Stimulated activated CD8-positive, alpha-beta memory T cell treated with anti-CD3 and anti-CD28 coated beads, Interleukin-12 subunit alpha, Interleukin-12 subunit beta, amount 100 ng/mL, for 1 hour (primary cell): ENCODE measurements at places on chromosomes 6 and 20.

DNA sequence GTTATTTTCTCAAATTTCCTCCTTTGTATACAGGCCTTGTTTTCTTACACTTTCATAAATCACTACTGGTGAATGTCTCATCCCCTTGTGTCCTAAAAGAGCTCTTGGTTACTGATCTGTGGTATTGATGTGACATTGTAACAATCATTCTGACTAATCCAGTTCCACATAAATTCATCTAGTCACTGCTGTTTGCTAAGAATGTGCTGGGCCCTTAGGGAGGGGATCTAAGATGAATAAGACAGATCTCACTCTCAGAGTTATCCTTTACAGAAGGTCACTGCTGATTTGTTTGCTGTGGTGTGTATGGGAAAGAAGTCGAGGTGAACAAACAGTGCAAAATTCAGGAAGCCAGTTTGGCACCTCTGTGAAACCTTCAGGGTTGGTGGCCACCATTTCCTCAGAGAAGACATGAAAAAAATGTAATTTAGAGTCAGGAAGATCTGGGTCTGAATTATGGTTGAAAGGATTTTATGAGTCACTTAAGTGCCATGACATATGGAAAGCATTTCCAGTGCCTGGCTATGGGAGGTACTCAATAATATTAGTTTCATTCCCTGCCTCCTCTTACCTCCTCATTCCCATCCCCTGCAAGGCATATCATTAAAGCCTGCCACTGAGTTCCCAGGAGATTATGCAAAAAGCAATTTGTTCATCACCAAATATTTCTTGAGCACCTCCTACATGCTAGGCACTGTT lies 121.8 kb downstream of the COL9A1 start:
- no peak for DNase-seq

GRCh38 chr20:32779500-32780211 lies 17.5 kb downstream of the DNMT3B start:
- no peak for DNase-seq

GRCh38 chr6:166849749-166850183 lies 106.6 kb downstream of the RNASET2 start:
- no peak for DNase-seq

DNA sequence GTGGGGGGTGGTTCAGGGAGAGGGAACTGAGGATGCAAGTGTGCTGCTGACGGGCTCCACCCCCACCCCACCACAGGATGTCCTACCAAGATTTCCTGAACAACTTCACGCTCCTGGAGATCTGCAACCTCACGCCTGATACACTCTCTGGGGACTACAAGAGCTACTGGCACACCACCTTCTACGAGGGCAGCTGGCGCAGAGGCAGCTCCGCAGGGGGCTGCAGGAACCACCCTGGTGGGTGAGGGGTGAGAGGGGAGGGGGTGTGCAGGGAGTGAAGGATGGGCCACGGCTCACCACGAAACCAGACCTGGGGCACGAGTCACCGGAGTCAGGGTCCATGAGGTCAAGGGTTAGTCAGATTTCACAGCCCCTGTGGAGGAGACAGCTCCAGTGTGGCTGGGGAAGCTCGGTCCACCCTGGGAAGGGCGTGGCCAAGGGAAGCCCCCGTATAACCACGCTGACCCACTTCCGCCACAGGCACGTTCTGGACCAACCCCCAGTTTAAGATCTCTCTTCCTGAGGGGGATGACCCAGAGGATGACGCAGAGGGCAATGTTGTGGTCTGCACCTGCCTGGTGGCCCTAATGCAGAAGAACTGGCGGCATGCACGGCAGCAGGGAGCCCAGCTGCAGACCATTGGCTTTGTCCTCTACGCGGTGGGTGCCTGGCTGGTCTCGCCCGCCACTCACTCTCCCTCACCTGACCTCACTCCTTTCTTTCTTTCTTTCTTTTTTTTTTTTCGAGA lies 18.3 kb downstream of the CAPN11 start:
- no peak for DNase-seq

DNA sequence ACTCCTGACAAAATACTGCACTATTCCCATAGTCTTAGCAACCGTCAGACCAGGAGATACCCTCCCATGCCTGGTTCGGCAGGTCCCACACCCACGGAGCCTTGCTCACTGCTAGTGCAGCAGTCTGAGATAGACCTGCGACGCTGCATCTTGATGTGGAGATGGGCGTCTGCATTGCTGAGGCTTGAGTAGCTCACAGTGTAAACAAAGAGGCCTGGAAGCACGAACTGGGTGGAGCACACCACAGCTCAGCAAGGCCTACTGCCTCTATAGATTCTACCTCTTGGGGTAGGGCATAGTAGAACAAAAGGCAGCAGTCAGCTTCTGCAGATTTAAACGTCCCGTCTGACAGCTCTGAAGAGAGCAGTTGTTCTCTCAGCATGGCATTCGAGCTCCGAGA lies 25.4 kb downstream of the TMEM244 start:
- DNase-seq = no peak

DNA sequence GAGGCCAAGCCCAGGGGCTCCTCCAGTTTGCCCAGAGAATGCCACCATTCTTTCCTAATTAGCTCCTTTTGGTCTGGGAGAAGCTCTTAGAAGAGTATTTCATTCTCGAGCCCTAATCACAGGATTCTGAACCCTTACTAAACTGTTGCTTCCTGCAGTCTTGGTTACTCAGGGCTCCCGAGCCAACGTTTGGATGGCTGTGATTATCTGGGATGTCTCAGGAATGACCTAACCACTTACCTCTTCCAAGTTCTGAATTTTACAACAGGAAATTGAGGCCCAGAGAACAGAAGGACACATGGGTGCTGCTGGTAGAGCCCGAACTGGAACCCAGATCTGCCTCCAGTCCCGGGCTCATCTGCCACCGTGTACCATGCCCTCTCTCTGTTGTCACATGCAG lies 22.2 kb upstream of the PNPLA1 start:
- no peak for DNase-seq

DNA sequence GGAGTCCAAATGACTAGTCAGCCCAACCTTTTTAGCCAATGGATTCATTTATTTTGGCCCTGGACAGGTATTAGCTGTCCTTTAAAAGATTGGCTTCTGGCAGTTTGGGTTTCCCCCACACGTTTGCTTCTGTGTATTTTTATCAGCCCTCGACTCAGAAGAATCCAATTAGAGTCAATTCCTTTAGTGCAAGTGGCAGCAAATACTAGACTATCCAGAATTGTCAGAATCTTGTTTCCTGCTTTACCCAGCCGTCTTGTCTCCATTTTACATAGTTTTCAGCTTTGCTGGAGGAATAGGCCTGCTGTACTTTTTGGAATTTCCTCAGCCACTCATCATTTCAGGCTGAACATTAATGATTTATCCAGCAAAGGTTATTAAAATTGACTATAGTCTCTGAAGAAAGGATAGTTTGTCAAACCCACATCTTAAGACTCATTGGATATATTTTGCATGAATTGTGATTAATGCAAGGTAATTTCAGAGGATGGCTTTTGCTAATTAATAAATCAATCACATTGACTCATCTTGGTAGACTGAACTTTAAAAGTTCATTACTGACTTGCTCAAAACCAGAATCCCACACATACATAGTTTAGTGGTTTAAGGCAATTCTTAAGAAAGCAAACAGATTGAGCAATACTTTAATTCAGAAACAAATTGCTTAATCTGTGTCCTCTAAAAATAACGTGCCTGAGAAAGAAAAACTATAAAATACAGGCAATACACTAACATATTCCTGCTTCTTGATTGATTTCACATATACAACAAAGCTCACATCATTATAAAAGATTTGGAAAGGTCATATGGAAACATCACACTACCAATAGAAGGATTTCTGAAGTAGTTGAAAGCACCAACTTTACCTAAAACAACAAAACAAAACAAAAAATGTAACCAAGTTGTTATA lies 62.9 kb upstream of the ZNF217 start:
- DNase-seq = no peak

DNA sequence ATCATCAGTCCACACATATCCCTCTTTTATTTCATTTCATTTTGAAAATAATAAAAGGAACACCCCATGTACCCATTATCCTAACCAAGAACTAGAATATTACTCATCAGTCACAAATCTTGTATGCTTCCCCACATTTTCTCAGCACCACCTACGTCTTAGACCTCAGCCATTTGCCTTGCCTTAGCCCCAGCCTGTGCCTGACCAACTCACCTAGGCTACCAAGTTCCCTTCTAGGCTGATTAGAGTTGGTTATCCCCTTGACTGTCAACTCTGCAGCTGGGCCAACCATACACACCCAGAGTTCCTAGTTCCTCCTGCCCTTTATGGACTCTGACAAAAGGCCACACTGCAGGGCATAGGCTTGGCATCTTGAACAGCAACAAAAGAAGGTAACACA lies 33.4 kb upstream of the IPCEF1 start:
- no peak for DNase-seq

DNA sequence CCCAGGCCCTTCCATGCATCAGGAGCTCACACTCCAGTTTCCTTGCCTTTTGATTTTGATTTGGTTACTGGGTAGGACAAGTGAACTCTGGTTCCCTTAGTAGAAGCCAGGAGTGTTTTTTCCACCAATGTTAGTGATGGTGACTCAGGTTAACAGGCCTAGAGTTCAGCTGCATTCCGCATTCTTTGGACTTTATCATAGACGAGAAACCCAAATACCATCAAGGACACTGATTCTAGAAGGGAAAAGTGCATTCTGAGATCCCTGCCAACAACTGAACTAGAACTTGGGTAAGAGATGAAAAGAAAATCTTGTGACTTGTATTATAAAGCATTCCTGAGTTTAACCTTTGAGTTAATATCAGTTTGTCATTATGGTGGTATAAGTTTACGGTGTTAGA lies 8.9 kb downstream of the GSS start:
- no peak for DNase-seq

- no peak for DNase-seq
Measured at GRCh38 chr6:140960566-140960965, 1172.2 kb upstream of the GJE1 start.

GRCh38 chr6:166743406-166744222 lies 116.6 kb upstream of the RPS6KA2 start:
- no peak for DNase-seq

- no peak for DNase-seq
Measured at GRCh38 chr6:169780571-169781091, 29.2 kb downstream of the ERMARD start.

GRCh38 chr6:37690964-37691735 lies 6.5 kb downstream of the MDGA1 start:
- DNase-seq = no peak

GRCh38 chr20:64258071-64258823 lies 2.7 kb downstream of the PCMTD2 start:
- DNase-seq = no peak

- DNase-seq = no peak
Measured at GRCh38 chr20:2817341-2817726, 1.2 kb downstream of the TMEM239 start.
